T-helper 2 cell (primary cell): ENCODE measurements at places on chromosomes 3 and 15.

DNA sequence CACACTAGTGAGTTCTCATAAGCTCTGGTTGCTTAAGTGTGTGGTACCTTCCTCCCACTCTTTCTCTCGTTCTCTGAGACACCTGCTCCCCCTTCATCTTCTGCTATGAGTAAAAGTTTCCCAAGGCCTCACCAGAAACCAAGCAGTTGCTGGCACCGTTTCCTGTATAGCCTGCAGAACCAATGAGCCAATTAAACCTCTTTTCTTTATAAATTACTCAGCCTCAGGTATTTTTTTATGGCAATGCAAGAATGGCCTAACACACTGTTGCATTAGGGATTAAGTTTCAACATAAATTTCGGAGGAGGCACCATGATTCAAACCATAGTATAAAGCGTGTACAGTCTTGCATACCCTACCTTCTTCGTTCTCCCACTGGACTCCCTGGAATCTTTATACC lies 252.3 kb upstream of the CHRM5 start:
- no peak for DNase-seq

DNA sequence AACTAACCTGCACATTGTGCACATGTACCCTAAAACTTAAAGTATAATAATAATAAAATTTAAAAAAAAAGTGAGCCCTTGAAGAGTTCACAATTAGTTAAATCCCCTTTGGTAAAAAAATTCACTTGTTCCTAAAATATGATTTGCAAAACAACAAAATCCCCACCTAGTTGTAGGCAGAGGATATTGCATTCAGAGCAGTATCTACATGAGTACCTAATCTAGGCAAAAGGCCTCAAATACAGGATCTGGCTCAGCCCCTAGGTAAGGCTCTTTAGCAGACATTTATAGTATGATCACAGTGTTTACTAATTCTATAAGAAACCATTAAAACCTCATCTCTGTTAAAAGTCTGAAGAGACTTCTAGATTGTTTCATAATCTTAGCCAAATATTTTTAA lies 89.3 kb upstream of the CCDC80 start:
- no peak for DNase-seq

DNA sequence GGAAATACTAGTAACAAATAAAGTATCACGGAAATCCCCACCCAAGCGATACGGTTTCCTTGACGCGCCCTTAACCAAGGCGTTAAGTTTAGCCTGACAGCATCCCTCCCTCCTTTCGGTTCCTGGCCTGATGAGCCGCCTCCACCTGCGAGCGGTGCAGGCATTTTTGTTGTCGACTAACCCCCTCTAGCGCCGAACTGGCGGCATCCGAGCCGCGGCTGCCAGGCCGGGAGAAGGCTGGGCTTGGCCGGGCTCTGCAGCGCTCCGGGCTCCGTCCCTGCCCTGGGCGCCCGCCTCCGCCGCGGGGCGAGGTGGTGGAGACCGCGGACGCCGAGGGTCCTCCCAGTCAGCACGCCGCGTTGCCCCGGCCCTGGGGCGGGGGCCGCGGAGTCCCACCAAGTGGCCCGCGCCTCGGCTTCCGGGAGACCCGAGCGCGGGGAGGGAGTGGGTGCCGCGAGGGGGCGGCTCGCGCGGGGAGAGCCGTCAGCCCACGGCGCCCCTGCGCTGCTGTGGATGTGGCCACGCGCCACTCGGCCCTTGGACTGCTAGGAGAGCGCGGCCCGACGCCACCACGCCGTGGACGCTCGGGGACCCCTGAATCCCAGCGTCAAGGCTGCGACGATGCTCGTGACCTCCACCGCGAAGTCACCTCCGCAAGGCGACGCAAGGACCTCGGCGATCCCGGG lies 1.1 kb upstream of the EPHA6 start:
- no peak for DNase-seq

- DNase-seq: no peak
These were observed 99.9 kb upstream of the GAP43 start for GRCh38 chr3:115523458-115523857.

GRCh38 chr15:95883064-95883463 lies 447.4 kb upstream of the NR2F2 start:
- no peak for DNase-seq

DNA sequence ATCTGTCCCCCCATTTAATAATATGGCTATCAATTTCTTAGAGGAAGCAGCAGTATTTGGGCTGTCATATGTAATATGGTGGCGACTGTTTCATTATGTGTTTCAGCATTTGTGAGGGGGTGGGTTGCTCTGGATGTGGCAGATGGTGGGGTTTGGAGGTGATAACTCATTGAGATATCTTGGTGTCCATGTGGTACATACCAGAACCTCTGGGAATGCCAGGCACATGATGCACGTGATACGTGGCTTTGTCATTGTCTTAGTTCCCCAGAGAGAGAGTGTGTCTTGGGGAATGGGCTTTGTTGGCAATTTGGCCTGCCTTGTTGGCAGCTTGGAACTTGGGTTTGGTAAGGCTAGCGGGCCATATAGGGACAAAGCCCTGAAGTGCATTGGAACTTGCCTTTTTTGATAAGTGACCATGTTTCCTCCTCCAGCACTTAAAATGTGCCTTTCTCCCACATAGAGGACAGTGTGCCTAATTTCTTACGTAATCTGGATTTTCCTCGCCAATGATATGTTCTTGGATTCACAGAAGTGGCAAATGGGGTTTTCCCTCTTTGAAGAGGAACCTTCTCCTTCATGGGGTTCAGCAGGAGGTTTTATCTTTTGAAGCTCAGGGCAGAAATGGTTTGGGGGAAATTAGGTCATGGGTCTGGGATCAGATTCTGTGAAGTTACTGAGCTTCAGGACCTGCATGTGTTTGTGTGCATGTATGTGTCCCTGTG lies 79.5 kb downstream of the DNASE1L3 start:
- DNase-seq: no peak

- DNase-seq: no peak
These were observed 71.0 kb downstream of the EDEM1 start for GRCh38 chr3:5258526-5258925.

GRCh38 chr3:11553436-11554235 lies 90.1 kb downstream of the VGLL4 start:
- no peak for DNase-seq

GRCh38 chr15:81752546-81752942 lies 293.3 kb downstream of the MEX3B start:
- no peak for DNase-seq

GRCh38 chr3:6089780-6090179 lies 771.1 kb upstream of the GRM7 start:
- no peak for DNase-seq

DNA sequence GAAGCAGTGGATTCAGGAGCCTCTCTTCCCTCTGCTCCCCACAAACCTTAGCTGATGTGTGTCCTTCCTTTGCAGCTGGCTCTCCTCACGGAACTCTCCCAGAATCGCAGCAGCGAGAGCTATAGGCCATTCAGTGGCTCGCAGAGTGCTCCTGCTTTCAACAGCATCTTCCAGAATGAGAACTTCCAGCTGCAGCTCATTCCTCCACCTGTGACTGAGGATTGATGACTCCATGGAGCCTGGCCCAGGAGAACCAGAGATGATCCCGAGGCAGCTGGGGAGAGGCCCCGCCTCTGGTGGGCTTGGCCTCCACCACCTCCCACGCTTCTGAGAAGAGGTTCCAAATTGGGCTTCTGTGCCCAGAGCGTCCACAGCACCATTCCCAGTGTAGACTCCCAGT lies 101.1 kb downstream of the C3orf70 start:
- DNase-seq: no peak

GRCh38 chr3:115615001-115615814 lies 8.1 kb upstream of the GAP43 start:
- DNase-seq: no peak

GRCh38 chr3:62688050-62688449 lies 187.2 kb downstream of the CADPS start:
- no peak for DNase-seq

GRCh38 chr3:109154979-109155378 lies 18.5 kb downstream of the C3orf85 start:
- no peak for DNase-seq

- peak; percentile 90 for DNase-seq
These were observed 54.3 kb downstream of the OXNAD1 start for GRCh38 chr3:16319307-16319706.

DNA sequence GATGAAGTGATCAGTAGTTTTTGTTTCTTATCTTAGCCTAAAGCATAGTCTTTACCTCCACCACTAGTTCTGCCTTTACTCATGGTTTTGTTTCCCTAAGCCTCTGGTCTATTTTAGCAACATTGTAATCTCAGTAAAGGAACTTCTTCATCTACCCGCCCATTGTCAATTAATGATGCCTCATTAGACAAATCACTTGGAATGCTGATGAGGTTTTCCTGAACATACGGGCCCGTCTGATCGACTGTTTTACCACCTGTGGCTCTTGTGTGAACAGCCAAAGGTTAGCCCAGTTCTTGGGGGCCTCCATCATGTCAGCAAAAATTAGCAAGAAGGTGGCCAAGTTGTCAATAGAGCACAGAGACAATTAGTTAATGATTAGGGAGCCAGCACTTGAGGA lies 470.1 kb upstream of the ARRDC4 start:
- DNase-seq: no peak

- no peak for DNase-seq
These were observed 31.0 kb downstream of the ALDH1L1 start for GRCh38 chr3:126149256-126149902.

DNA sequence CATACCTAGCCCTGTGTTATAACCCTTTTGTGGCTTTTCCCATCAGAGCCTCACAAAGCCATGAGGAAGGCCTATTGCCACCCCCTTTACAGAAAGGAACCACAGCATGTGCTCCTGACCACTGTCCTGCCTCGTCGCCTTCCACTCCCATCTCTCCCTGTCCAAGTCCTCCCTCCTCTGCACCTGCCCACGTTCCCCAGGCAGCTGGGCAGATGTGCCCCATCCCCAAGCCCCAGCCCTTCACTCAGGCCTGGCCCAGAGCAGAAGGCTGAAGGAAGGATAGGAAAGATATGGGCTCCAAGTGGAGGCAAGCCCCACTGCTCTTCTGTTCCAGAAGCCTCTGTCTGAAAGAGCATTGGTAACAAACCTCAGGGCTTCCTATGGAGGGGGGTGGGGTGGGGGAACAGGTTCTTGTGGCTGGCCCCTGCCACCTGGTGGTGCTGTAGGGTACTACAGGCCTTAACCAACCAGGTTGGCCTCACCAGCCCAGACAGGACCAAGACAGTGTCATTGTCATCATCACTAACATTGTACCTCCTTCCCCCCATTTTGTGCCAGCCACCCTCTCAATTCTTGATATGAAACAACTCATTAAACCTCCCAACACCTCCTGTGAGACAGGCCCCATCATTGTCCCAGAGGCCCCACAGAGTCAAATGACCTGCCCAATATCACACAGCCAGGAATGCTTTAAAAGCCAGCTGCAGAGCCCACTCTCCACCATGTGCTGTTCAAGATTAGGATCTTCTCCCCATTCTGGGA lies 10.0 kb downstream of the POC1A start:
- peak; percentile 67 for DNase-seq

GRCh38 chr15:22815766-22816165 lies 22.7 kb upstream of the NIPA2 start:
- no peak for DNase-seq

DNA sequence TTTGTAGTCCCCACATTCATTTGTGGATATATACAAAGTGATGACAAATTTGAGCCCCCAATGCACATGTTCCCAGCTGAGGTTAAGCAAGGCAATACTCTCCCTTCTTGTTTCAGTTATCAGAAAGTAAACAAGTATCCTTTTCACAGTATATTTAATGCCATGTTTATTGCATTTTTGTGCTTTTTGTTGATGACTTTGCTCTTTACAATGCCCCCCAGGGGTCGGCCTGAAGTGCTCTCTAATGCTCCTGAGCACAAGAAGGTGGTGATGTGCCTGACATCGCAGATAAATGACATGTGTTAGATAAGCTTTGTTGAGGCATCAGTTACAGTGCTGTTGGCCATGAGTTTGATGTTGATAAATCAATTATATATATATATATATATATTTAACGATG lies 57.7 kb upstream of the THSD4 start:
- no peak for DNase-seq

DNA sequence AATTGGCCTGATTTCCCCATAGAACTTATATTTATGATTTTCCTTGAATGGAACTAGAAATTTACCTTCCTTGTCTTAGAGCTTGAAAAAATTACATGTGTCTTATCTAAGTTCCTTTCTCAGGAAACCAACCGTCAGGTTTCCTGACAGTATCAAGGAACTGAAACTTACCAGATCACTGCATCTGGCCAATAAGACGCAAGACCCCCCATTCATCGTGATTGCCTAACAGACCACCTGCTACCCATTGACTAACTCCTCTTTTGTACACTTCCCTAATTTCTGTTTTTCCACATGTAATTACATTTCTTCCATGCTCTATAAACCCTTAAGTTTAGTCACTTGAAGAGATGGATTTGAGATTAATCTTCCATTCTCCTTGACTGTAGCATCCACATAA lies 517.2 kb upstream of the CBLB start:
- no peak for DNase-seq

GRCh38 chr3:13951184-13951583 lies 71.3 kb upstream of the WNT7A start:
- no peak for DNase-seq

DNA sequence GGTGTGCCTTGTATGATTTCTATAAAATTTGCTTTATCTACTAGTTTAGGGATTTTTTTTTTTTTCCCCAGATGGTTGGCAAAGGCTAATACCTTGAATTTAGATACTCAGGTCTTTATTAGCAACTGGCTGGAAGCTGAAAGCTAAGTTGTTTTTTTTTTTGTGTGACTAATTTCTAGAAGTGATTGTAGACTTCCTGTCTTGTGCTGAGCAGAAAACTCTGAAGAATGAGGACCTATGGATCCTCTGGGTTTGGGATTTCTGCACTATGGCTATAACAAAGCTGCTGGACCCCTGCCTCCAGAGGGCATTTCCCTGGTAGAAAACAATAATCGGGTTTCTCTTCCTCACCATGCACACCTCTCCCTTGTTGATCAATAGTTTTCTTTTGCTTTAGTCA lies 10.0 kb downstream of the ARIH2 start:
- no peak for DNase-seq

DNA sequence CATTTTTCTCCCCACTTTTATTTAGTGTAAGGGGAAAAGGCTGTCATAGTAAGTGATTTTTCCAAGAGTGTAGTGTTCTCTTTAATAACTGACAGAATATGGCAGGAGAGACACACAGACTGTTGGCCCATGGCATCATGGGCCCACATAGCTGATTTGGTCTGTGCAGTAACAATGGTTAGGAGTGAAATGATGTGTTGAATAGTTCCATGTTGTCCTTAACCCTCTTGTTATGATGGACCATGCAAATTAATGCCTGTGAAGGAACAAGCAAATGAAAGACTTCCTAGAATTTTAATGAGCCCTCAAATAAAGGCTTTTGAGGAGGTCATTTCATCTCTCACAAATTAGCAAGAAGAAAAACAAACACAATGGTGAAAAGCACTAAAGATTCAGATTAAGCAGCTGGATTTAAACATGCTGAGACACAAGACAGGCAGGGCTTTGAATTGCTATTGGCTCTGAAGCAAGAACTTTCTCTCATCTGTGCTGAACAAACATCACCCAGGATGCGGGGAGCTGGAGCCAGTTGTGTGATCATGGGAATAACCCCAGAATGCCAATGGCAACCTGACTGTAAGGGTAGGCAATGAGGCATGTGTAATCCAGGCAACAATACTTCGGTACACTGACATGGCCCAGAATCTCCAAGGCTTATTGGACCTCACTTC lies 136.7 kb upstream of the VEPH1 start:
- DNase-seq: no peak

- DNase-seq: no peak
These were observed 278.1 kb upstream of the CHRNA7 start for GRCh38 chr15:31752065-31752762.
